ENCODE measurements at places on chromosomes 6 and 20.

- DNase-seq, result no peak
Observed at GRCh38 chr6:153001767-153002612, 519 bp downstream of the MTRF1L start.

- no peak for DNase-seq
Observed at GRCh38 chr6:145423936-145424335, 311.4 kb downstream of the EPM2A start.

DNA sequence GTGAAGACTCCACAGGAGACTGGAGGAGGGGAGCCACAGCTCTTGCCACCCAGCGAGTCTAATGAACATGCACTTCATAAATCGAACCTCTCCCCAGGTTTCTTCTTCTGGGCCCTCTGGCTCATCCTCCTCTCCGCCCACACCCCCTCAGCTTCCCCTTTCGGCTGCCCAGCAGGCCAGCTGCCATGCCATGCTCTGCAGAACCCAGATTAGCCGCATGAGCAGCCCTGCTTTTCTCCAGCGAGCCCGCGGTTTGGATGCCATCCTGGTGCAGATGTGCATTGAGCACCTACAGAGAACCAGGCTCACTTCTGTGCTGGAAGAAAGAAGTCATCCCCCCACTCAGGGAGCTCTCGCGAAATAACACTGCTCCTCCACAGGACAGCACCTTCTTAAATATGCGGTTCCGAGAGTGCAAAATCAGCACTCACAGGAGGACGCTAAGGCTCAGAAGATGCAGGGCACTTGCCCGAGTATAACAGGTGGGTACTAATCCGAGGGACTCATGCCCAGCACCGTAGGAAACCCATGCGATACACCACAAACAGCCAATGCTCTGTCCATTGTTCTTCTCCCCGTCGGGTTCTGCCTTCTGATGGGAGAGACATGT lies 143.0 kb upstream of the THBS2 start:
- DNase-seq, result no peak

DNA sequence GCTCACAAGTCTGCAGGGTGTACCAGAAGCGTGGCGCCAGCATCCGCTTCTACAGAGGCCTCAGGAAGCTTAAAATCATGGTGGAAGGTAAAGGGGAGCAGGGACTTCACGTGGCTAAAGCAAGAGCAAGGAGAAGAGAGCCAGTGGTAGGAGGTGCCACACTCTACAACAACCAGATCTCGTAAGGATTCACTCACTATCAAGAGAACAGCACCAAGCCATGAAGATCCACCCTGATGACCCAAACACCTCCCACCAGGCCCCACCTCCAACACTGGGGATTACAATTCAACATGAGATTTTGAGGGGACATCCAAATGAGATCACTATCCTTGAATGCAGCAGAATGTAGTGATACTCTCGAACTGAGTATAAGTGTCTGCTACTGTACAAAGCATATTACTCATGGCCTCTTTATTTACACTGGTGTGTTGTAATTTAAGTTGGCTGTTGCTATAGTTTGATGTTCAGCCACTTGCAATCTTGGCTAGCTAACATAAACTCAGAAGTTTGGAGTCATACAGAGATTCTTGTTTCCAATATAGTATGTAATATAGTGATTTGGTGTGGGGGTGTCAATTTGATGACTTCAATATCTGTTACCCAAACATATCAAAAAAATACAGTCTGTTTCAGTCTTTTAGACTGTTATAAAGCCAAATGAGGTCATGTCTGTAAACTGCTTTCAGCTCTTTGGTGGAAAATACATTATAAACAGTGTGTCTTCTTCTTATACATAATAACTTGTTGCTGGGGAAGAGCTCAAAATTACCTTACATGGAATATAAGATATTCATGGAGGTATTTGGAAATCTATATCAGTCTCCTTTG lies 39.4 kb upstream of the MYLIP start:
- DNase-seq, result no peak

DNA sequence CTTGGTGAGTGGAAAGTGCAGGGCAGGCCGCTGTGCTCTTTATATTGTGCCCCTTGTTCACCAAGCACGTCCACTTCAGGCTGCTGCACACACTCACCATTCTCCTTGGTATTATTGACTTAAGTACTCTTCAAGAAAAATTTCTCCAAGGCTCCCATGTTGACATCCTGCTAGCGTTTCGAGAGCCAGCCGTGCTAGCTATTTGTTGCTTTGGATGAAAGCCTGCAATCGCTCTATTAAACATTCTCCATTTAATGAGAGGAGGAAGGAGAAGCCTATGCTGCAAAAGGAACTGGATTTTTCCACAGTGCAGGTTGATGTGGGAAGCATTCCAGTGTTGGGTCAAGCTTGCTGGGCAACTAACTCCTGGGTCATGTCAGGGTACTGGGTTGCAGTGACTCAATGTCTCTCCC lies 113.5 kb downstream of the CD83 start:
- DNase-seq, result no peak

GRCh38 chr20:57901526-57901925 lies 191.7 kb upstream of the PMEPA1 start:
- no peak for DNase-seq

DNA sequence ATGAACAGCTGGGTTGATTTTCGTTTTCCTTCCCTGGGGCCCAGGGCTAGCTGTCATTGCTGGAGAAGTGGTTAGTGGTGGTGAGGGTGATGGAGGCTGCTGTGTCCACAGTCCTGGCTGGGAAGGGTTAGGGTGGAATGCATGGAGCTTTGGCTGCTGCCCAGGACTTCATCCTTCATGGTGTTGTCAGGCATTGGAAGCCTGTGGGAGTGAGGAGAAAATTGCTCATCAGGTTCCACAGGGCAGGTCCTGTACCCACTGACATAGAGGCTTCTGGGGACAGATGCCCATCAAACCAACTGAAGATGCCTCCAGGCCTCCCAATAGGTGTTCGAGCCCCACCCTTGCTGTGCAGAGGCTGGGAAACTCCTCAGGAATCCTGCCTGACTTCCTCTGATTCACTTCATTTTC lies 262.4 kb upstream of the SUPT3H start:
- DNase-seq, result no peak

- no peak for DNase-seq
Observed at GRCh38 chr6:52285177-52286068, 881 bp upstream of the MCM3 start.

GRCh38 chr6:19866985-19867627 lies 29.9 kb downstream of the ID4 start:
- no peak for DNase-seq

- no peak for DNase-seq
Observed at GRCh38 chr20:49986049-49986448, 3.3 kb downstream of the SNAI1 start.

- no peak for DNase-seq
Observed at GRCh38 chr6:37243131-37243815, 14.3 kb upstream of the TBC1D22B start.

GRCh38 chr6:80250391-80250997 lies 144.0 kb downstream of the BCKDHB start:
- no peak for DNase-seq

DNA sequence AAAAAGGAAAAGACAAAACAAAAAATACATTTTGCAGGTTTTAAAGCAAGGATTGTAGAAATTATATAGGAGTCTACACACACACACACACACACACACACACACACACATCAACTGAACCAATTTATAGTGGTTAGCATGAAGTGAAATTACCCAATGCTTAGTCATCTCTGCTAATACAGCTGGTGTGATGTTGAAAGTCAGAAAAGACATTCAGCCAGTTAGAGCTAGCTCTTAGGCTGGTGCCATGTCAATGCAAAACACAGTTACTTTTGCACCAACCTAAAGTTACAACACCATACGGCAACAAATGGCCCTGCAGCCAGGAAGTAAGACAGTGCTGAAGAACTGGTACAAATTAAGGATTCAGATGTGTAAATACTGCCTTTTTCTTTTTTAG lies 15.2 kb downstream of the FAM210B start:
- no peak for DNase-seq

GRCh38 chr6:2492686-2493523 lies 247.5 kb upstream of the GMDS start:
- DNase-seq, result no peak

- no peak for DNase-seq
Observed at GRCh38 chr20:63814891-63815614, 16.0 kb downstream of the ZBTB46 start.

DNA sequence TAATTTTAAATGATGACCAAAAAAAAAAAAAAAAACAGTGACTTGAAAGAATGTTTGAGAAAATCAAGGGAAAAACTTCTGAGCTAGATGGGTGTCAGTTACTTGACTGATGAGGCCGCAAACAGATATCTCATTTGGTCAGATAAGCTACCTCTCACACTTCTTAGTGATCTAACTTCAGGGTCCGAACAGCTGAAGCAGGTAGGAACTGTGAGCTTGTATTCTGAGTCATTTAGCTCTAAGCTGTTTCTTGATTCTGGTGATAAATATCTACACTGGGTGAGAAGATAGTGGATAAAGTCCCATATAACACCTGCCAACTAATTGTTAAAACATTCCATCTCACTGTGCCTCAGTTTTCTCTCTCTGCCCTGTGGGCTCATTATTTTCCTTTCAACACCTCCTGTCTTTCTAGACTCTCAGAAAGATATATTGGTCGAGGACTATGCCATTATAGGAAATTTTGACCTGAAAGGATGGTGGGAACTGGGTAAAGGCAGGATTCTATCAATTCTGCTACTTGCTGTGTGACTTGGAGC lies 7.7 kb downstream of the KIF3B start:
- DNase-seq, result no peak

- peak; percentile 58 for DNase-seq
Observed at GRCh38 chr6:13013681-13014503, 297.3 kb downstream of the PHACTR1 start.
